T-helper 2 cell (primary cell): ENCODE measurements at places on chromosomes 1 and 21.
A peak's percentile ranks its signal among the peaks of the same experiment; 100 is the strongest.

DNA sequence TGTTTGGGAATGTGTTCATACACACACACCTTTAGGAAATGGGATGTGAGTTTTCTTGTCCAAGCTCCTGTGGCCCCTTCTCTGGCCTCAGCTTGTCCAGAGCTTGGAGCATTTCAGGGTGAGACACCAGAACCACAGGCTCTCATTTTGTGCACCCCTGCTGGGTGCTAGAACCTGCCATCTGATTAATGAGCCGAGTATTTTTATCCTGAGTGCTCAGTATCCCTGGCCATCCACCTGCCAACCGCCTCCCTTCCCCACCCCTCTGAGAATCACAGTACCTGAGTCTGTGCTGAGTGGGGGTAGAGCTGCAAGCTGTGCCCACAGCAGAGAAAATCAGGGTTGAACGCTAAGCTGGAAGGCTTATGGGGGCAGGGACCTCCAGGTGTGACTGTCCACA lies 1.4 kb downstream of the CASQ1 start:
- no peak for DNase-seq

DNA sequence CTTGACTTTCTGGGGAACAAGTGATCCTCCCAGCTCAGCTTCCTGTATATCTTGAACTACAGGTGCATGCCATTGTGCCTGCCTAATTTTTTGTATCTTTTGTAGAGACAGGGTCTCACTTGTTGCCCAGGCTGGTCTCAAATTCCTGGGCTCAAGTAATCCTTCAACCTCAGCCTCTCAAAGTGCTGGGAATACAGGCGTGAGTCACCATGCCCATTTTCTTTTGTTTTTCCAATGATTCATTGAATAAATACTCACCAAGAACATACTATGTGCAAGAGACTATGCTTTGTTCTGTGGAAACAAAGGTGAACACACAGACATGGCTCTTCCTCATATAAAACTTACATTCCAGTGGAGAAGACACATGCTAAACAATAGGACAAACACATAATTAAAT lies 407.8 kb upstream of the DAB1 start:
- DNase-seq, result no peak

GRCh38 chr1:117710710-117711109 lies 104.9 kb downstream of the TENT5C start:
- DNase-seq, result no peak

DNA sequence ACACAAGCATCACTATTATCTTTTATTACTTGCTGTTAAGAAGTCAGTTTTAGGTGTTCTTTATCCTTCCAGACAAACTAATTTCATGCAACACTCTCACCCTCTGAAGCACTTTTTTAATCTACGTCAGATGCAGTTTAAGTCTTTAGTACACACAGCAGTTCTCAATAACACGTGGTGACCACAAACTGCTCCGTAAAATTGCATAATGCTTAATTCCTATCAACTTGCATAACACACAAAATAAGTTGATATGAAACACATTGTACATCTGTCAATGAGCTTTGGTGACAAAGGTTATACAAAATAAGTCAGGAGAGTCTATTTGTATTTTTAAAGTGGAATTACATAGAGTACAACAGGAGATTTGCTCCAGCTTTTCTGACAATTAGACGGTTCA lies 140.9 kb upstream of the ETS2 start:
- DNase-seq, result no peak

- DNase-seq, result peak; percentile 64
Measured at GRCh38 chr1:24847995-24848881, 81.8 kb downstream of the RUNX3 start.

GRCh38 chr1:935751-936231 lies 12.1 kb downstream of the SAMD11 start:
- no peak for DNase-seq

GRCh38 chr1:37708471-37708870 lies 16.2 kb downstream of the CDCA8 start:
- DNase-seq, result no peak

DNA sequence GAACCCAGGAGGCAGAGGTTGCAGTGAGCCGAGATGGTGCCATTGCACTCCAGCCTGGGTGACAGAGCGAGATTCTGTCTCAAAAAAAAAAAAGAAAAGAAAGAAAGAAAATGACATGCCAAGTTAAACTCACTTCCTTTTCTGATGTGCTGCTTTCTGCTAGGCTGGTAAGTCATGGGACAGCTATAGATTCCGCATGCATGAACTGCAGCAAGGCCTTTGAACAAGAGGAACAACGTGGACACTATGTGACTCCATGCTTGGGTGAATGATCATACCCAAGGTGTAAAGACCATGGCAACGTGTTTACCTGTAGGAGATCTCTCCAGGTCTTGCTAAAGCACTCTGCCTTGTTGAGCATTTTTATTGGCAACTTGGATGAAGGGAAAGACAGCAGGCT lies 10.3 kb upstream of the TTF2 start:
- DNase-seq, result no peak

DNA sequence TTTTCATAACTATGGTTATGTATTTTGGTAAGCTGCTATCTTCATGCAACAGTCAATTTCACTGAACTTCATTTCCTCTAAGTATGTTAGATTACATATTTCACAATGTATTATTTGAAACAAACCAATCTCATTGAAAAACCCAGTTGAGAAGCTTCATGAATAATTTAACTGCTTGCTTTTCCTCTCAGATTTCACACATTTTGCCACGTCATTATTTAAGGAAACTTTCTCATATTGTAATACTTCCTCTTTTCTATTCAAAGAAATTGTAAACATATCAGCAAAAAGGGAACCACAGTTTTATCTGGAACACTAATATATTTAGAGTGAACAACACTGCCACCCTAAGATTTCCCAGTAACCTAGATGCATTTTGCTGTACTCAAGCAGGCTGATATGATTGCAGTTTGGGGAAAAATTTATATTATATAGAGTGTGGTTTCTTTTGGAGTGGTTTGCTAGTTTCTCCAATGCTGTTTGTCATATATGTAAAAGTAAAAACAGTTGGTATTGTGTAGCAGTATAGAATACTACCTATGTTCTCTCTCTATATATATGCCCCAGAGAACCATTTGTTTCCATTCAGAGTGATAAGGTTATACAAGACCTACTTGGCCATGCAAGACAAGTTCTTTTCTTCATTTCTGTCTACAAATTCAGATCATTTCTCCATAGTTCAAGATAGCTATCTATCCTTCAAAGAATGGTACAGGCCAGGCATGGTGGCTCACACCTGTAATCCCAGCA lies 28.4 kb upstream of the AHCTF1 start:
- no peak for DNase-seq

DNA sequence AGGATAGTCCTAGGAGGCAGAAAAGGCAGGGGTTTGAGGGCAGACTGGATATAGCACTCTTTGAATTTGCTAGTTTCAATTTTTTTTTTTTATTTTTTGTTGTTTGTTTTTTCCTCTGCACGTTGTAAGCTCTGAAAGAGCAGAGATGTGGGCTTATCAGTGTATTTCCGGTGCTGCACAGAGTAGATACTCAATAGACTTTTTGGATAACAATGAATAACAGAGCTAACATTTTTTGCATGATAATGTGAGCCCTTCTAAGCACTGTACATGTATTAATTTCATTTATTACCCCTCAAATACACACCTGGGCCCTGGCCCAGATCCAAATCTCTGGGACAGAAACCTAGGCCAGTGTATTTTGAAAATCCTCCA lies 17.1 kb upstream of the PARP1 start:
- peak; percentile 78 for DNase-seq

GRCh38 chr1:41003640-41004220 lies 17.8 kb downstream of the SLFNL1 start:
- peak; percentile 71 for DNase-seq

- DNase-seq, result no peak
Measured at GRCh38 chr1:234226113-234226818, 147.0 kb upstream of the COA6 start.
